NCI-H1105 treated with DMSO at 0.1 percent for 48 hours (cell line): ENCODE measurements at places on chromosomes 7 and 10.

- no peak for DNase-seq
These were observed 13.1 kb downstream of the UMAD1 start for GRCh38 chr7:7653593-7654187.

- DNase-seq: no peak
These were observed 261.7 kb upstream of the TCERG1L start for GRCh38 chr10:131573256-131573655.

GRCh38 chr10:101291331-101292193 lies 62.3 kb upstream of the LBX1 start:
- DNase-seq: peak; percentile 77

DNA sequence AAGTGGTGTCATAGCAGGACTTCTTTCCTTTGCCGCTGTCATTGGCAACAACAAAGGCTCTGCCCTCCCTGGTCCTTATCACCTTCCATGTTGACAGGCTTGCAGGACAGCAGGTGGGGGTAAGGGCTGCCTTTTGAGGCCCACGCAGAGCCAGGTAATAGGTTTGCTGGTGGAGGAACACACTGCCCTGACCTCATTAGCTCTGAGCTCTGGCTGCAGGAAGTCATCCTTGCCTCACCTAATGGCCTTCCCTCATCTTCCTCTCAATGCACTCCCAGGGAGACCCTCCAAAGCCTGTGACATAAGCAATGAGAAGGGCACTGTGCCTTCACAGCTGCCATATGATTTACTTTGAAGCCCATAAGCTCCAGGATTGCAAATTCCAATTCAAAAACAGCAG lies 1205.2 kb upstream of the AUTS2 start:
- no peak for DNase-seq

DNA sequence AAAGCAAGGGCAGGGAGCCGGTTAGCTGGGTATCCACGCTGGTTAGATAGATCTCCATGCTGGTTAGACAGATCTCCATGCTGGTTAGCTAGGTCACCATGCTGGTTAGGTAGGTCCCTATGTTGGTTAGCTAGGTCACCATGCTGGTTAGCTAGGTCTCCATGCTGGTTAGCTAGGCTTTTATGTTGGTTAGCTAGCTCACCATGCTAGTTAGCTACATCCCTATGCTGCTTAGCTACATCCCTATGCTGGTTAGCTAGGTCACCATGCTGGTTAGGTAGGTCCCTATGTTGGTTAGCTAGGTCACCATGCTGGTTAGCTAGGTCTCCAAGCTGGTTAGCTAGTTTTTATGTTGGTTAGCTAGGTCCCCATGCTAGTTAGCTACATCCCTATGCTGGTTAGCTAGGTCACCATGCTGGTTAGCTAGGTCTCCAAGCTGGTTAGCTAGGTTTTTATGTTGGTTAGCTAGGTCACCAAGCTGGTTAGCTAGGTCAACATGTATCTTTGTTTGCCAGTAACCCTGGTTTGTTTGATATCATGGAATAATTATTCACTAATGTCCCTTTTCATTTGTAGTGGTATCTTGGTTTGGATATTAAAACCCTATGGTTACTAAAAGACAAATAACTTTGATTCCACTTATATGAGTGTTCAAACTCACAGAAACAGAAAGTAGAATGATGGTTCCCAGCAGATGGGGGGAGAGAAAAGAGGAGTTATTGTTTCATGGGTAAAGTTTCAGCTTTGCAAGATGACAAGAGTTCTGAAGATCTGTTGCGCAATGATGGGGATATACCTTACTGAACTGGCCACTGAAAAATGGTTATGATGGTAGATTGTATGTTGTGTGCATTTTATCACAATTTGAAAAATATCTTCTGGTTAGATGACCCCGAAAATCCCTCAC lies 136.2 kb downstream of the PRPF18 start:
- DNase-seq: no peak

- peak; percentile 50 for DNase-seq
These were observed 64.1 kb downstream of the CAV1 start for GRCh38 chr7:116588641-116589594.

GRCh38 chr7:22669692-22670421 lies 57.1 kb upstream of the IL6 start:
- DNase-seq: no peak

- DNase-seq: no peak
These were observed 64.0 kb downstream of the CTBP2 start for GRCh38 chr10:125096371-125096770.

- no peak for DNase-seq
These were observed 51.0 kb upstream of the INPP5A start for GRCh38 chr10:132486539-132487121.

DNA sequence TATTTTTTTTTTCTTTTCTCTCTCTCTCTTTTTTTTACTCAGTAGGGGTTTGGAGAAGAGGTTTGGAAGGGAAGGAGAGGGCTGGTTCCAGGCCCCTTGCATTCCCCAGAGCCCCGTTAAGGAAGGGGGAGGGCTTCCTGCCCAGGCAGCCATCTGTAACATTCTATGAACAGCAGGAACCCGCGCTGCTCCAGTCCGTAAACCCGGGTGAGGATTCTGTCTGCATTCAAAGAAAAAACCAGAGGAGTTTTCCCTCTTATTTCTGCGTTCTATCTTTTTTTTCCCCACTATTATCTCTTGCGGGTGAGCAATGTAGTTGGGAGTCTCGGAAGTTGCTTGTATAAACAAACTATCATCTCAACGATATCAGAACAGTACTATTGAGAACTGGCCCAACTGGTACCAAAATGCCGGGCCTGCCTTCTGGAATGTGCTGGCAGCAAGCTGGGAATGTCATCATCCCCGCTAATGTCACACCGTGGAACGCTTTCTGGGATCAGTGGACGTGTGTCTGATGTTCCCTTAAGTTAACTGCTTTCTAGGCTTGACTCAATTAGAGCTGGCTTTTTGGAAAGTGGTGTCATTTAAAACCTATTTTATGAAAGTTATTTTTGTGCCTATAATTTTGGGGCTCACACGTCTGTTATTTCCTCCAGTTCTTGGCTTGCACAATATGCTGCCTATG lies 153.1 kb upstream of the MEOX2 start:
- no peak for DNase-seq

DNA sequence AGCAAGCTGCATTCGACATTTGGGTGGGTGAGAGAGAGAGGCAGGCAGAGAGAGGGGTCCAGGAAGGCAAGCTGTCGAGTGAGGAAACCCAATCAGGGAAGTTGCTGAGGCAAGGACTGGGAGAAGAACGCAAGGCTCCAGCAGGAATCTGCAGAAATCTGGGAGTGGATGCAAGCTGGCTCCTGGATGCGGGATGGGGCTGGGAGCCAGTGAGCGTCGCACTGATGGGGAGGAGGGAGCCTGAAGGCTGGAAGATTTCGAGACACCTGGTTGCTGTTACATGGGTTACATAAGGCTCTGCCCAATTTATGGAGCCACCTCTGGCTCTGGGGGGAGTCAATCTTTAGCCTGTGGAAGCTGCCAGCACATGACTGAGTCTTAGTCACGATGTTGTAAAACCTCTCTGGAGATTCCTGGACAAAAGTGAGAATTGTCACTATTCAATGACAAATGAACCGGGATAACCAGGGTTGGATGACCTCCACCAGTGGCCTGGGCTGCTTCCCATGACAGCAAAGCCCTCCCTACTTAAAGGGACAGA lies 51.1 kb upstream of the ADRB1 start:
- DNase-seq: no peak

DNA sequence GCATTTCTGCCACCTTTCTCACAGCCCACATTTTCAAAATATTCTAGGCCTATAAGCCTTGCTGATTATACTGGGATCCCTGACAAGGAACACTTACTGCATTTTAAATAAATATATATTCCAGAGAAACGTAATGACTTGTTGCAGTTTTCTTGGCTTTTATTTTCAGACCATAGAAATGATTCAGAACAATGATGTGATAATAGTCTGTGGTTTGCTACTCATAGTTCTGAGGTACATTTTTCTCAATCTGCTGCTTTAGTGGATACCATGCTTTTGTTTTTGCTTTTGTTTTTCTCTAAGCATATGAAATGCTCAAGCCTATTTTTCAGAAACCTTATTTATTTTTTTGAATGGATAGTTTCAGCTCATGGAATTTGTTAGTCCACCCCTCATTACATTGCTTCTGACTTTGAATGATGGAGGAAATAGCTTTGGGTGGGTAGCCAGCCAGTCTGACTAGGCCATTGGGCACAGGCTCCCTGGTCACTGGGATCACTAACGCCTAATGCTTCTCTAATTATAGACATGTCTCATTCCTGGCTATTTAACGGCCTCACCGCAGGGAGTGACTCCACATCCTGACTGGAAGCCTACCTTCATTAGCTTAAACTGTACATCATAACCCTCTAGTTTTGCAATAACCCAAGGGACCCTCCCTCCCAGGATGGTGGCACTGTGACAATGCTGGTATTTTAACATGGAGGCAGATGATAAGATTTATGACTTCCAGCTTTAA lies 66.1 kb downstream of the MBL2 start:
- DNase-seq: no peak

GRCh38 chr10:132272231-132272971 lies 35.3 kb downstream of the STK32C start:
- no peak for DNase-seq

DNA sequence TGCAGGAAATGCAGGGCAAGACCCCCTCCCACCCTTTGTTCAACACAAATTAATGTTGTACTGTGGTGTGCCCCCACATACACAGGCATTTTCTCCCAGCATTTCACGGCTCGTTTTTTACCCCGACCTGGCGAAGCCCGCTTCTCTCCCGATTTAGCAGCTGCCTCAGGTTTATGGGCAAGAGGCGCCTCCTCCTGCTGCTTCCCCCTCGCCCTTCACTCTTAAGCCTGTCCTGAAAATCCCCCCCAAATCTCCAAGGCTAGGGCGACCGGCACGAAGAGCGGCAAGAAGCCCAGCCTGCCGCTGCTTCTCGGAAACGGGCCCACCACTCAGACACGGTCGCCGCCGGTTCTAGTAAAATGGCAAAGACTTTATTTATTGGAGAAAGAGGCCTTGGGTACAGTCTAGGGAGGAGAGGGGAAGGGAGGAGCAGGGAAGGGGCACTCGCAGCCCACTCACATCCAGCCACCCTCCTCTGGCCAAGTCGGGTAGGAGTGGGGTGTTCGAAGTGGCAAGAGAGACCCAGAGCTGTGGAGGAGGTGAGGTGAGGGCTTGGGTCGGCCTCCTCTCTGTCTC lies 3.3 kb downstream of the LBX1 start:
- no peak for DNase-seq

DNA sequence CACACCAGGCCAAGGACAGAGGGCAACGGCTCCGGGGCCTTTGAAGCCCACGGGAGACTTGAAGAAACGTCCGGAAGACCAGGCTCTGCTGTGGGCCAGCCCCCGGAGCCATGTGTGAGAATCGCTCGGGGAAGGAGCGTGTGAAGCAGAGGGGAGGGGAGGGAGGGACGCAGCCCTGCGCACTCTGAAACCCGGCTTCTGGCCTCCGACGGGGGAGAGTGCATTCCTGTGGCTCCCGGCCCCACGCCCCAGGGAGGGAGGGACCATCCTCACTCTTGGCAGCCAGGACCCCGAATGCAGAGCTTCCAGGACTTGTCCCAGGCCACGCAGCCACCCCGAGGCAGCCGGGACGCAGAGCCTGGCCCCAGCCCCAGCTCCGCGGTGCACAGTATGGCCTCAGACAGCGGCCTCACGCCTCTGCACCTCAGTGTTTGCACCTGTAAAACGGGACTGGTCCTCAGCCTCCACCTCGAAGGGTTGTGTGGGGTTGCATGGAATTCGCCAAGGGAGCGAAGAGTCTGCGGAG lies 67.4 kb downstream of the PDGFA start:
- DNase-seq: no peak

GRCh38 chr10:121414366-121415062 lies 183.7 kb downstream of the FGFR2 start:
- no peak for DNase-seq

GRCh38 chr7:115516341-115516740 lies 514.2 kb downstream of the TFEC start:
- DNase-seq: no peak

DNA sequence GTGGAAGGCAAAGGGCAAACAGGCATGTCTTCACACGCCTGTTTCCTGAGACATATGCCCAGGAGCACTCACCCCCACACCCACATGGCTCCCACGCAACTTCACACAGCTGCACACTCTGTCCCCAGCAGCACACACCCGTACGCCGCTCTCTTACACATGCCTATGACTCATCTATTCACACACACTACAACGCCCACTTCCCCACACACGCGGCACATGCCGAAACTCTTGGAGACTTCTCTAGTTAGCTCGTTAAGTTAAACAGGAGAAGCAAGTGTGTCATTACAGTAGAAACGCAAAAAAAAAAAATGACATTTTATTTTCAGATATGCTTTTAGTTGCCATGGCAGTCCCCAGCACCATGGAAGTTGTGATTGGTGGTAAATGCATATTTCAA lies 6.7 kb downstream of the CALN1 start:
- no peak for DNase-seq
